Head of caudate nucleus (tissue), 42 donors: ENCODE measurements at places on chromosomes 5 and 9.

GRCh38 chr9:98235126-98235525 is 20.3 kb downstream of the TBC1D2 start:
- DNase-seq, result no peak

DNA sequence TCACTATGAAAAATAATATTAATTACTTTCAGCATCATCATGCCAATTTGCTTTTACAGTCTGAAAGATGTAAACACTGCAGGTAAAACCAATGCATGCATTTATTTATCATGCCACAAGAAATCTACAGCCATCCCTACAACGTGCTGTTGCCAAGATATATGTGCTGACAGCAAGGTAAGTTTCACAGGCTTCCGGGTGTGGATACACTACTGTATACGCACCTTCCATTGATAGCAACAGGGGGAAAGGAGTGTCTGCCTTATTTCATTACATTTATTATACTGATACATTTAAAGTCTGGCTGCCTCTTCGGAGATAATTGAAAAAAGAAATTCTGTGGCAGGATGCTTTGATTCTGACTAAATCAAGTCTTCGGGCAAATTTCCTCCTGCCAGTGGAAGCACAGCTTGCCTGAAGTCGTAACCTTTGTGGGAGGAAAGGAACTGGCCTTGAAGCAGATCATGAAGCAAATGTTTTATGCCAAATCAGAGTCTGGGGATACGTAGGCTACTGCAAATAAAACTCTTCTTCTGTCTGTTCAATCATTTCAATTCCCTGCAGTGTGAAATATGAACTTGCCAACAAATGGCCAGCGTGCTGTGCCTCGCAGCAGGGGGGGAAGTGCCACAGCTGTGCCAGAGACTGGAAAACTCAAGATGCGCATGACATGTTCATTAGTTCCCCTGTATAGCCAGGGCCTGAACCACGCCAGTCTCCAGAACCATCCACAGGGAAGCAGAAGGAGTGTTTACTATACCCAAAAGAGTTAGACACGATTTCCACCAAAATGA is 268.1 kb downstream of the EFNA5 start:
- DNase-seq, result no peak

- DNase-seq, result no peak
These were observed 59.5 kb downstream of the OLFM1 start for GRCh38 chr9:135146766-135147473.

DNA sequence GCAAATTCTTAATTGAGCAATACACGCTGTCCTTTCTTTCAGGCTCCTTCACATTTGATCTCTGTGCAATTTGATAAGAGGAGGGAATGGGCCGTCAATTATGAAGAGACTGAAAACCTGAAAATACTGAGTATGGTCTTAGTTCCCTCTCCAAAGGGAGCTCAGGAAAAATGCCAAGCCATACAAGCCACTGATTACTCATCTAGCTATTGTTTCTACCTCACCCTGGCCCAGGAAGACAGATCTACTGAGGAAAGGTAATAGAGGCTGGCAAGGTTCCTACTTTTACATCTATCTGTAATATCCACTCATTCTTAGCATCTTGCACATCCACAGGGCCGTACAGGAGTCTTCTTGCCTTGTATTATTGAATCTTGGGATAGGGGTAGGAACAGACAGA is 23.7 kb upstream of the TNC start:
- no peak for DNase-seq

DNA sequence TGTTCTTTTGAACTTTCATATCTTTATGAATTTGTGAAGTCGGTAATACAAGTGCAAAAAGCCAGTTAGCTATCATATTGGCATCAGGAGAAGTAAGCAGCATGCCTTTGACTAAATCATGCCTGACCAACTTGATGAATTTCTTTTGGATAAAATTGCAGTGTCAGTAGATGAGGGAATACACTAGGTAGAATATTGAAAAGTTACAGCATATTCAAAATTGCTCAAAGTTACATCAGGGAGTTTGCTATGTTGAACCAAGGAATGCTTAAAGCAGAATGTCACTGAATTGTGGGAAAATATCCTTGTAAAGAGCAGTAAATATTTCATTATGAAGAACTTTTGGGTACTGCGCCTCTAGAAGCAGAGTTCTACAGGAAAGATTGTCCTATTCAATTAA is 87.1 kb upstream of the TLX3 start:
- DNase-seq, result no peak

- no peak for DNase-seq
These were observed 3.0 kb upstream of the RGS14 start for GRCh38 chr5:177354711-177355110.

- no peak for DNase-seq
These were observed 34.5 kb downstream of the UNC5A start for GRCh38 chr5:176844706-176845391.

DNA sequence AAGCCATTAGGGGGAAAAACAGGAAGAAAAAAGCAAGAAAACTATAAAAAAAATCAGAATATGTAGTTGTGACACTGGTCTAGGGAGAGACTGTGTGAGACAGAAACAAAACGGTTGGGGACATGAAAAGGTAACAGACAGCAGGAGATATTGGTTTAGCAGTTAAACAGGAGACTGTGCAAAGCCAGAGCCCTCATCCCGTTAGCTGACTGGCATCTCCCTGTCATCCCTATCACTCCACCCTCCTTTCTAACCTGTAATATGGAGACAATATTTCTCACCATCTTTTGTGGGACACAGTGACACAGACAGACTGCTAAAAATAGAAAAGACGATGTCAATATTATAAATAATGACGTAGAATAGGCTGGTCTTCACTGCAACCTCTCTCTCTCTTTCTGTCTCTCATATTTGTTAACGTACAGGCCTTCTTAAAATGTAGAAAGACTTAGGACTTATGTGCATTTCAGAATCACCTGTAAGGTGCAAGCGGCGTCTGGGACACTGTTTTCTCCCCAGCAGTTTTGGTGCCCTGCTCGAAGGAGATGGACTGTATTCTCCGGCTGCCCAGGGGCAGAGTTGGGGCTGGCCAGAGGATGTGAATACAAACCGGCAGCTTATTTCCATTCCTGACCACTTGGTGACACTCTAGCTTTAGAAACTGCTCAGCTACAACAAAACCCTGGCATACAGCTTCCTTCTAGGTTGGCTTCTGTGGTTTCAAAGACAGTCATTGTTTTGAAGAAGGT is 190.6 kb downstream of the MAT2B start:
- peak; percentile 67 for DNase-seq

GRCh38 chr5:95881833-95882232 is 59.3 kb upstream of the GLRX start:
- DNase-seq, result peak; percentile 62

- no peak for DNase-seq
These were observed 56.4 kb downstream of the BARX1 start for GRCh38 chr9:93898502-93899426.

DNA sequence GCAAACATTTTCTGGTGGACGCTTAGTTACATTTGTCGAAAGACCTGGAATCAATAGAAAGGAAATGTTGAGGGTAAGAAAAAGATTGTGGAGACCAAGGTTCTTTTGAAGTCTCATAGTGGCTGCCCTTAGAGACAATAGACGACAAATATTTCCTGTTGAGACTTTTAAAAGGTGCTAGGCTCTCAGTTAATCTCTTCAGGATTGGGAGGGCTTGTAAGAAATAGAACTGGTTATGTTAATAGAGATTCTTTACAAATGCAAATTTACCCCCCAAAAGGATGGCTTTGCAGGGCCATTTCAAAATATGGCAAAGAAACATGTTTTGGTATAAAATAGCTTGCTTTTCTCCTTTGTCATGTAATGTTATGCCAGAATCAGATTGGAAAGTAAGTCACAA is 428.2 kb upstream of the CTNND2 start:
- no peak for DNase-seq

GRCh38 chr5:150780187-150780692 is 1.7 kb downstream of the SMIM3 start:
- DNase-seq, result no peak

GRCh38 chr5:179266291-179267070 is 78.8 kb downstream of the ADAMTS2 start:
- peak; percentile 10 for DNase-seq

GRCh38 chr5:417301-418161 is 25.4 kb upstream of the EXOC3 start:
- DNase-seq, result no peak

- DNase-seq, result no peak
These were observed 3.2 kb upstream of the BAAT start for GRCh38 chr9:101387871-101388506.

DNA sequence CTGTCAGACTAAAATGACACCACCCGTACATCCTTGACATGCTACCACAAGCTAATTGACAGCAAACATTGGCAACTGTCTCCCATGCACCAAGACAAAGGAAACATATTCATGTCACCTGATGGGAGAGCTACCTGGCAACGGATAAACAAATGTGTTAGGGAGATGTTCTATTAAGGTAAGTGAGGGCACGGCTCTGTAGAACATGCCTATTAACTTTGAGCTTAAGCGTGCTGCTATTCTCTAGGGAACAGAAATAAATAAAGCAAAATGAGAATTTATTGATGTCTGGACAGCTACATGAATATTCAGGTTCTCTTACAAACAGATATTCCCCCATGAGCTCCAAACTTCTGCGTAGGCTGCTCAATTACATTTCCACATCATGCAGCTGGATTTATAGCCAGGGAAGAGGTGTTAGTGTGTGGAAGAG is 361.4 kb upstream of the RFX3 start:
- no peak for DNase-seq

DNA sequence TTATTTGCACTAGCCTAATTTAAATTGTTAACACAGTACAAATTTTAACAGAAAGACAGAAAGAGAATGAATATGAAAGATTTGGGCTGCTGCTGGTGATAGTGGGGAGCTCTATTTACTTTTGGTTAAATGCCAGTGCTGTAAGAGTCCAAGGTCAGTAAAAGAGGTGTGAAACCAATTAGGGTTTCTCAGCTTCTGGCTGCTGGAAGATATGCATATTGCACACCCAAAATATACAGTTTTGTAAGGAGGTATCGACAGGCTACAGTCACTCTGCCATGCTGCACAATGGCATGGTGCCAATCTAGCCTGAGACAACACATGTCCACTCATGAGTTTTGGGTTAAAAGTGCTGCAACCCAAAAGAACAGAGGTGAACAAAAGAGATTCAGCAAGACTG is 79.3 kb downstream of the PPP2R2B start:
- no peak for DNase-seq

GRCh38 chr5:165201771-165202518 is 1696.5 kb downstream of the MAT2B start:
- DNase-seq, result no peak

GRCh38 chr5:150461231-150461630 is 11.7 kb upstream of the RPS14 start:
- no peak for DNase-seq

DNA sequence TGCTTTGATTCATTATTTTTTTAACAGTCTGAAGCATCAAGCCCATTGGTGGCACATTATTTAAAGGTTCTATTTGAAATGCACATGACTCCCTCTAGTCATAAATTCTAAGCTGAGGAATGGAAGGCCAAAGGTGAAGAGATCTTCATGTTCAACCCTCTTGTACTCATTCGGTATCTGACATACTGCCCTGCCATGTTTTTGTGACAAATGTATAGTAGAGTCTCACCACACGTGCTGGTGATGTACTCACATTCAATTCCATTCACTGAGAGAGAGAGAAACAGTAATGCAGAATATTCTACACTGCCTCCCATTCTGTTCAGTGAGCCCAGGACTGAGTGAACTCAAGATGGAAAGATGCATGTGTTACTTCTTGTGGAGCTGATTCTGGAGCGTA is 98.3 kb downstream of the GDA start:
- DNase-seq, result no peak

DNA sequence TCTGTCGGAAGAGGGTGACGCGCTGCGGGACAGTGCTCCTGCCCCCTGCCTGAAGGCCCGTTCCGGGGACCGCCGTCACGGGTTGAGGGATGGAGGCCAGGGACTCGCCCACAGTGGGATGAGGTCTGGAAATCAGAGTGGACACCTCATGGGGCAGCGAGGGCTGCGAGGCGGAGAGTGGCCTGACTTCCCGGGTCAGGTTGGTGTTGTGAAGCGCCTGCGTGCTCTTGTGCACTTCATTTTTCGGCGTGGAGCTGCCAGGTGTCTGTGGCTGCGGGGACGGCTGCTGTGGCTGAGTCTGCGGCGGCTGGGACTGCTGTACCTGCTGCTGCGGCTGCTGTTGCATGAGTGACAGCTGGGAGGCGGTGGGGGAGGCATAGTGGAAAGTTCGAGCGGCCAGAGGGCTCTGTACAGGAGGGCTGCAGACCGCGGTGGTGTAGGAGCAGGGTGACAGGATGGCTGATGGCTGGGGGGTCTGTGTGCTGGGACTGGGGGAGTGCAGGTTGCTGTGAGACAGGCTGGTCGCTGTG is 434.1 kb downstream of the HCN1 start:
- DNase-seq, result no peak

DNA sequence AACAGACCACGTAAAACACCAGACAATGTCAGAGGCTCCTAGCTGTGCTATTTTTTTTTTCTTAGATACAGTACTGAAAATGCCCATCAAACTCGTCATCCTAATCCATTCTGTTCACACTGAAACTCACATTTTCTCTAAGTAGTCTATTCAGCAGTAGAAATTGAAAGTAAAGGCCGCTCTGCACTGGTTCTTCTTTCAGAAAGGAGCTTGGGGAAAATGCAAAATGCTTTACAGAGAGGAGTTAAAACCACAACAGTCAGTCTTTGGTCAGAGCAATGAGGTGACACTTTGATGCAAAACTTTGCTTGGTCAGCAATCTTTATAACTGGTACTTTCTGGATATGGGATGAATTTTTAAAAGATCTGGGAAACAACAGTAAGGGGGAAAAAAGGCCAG is 43.8 kb upstream of the SUSD1 start:
- no peak for DNase-seq

- DNase-seq, result no peak
These were observed 805.7 kb upstream of the SEMA6A start for GRCh38 chr5:117380316-117380715.

- peak; percentile 66 for DNase-seq
These were observed 168.6 kb downstream of the MACROH2A1 start for GRCh38 chr5:135230251-135230925.

DNA sequence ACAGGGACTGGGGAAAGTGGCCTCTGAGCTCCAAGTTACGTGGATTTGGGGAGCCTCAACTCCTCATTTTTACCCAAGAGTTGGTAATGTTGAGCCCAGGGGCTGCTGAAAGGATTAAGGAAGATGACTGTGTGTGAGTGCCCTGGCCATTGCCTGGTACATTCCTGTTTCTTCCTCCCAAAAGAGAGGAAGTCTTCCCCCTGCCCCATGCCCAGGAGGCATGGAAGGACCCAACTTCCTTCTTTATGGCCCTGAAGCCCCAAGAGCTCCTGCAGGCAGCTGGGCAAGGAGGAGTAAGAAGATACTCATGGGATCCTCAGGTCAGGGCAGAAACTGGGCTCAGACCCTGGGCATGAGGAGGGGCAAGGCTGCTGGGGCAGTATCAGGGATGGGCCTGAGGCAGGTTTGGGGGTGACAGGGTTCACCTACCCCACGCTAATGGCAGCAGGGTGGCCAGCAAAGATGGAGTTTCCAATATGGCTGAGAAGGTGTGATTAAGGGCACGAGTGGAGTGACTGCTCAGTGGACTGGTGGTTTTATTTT is 118.3 kb upstream of the MVB12B start:
- DNase-seq, result no peak

- no peak for DNase-seq
These were observed 19.2 kb downstream of the DMAC1 start for GRCh38 chr9:7780261-7780988.
